ENCODE measurements at places on chromosomes 2 and 18.
A peak's percentile ranks its signal among the peaks of the same experiment; 100 is the strongest.

- no peak for DNase-seq
These were observed 204.4 kb downstream of the SPP2 start for GRCh38 chr2:234254783-234255521.

- no peak for DNase-seq
These were observed 44.9 kb downstream of the MYO3B start for GRCh38 chr2:170222842-170223241.

DNA sequence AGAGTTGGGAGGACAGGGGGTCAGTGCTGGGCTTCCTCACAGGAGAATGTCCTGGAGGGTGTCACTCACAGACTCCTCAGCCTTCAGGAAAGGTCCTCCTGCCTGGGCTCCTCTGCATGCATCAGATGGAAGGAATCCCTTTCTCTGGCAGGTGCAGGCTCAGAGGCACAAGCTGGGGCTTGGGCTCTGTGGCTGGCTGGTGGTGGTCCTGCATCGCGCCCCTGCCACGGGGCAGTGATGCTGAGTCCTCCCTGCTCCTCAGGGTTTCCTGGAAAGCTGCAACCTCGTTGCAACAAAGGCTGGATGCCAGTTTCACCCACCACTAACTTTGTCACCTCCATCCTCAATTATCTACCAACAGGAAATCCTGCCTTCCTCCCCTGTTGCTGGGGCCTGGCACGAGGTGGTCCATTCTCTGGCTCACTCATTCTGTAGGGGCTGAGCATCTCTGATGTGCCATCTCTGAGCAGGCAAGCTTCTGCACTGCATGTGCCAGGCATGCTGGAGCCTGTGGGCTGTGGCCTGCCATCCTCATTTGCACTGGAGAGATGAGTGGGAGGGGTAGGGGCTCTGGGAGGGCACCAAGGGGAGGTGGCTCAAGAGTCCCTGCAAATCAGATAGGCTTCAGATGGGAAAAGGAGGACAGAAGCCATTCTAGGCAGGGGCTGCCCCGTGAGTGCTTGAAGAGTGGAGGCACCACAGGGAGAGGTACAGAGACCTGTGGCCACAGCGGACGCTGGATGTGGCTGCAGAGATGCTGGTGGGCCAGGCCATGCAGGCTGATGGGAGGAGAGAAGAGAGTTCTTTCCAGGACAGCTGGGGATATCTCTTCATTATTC is 272.6 kb upstream of the HS6ST1 start:
- no peak for DNase-seq

- no peak for DNase-seq
These were observed 1289.2 kb downstream of the DSC3 start for GRCh38 chr18:29753379-29753778.

- DNase-seq, result no peak
These were observed 351.5 kb downstream of the TXNL1 start for GRCh38 chr18:56286775-56287325.

- DNase-seq, result no peak
These were observed 111.2 kb upstream of the CD226 start for GRCh38 chr18:70058916-70059315.

DNA sequence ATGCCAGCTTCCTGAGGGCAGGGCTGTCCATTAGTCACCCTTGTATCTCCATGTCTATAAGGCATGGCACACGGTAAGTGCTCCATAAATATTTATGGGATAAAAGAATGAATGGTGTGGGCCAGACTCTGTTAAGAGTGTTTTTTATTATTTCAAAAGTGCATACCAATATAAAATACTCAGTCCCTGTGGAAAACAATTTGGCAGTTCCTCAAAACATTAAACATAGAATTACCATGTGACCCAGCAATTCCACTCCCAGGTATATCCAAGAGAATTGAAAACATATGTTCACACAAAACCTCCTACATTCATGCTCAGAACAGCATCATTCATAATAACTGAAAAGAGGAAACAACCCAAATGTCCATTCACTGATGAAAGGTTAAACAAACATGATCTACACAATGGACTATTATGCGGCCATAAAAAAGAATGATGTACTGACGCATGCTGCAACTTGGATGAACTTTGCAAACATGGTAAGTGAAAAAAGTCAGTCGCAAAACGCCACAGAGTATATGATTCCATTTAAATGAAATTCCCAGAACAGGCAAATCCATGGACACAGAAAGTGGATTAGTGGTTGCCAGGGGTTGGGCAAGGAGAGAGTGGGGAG is 69.1 kb upstream of the TCF7L1 start:
- DNase-seq, result no peak

GRCh38 chr2:174341293-174341994 is 6.7 kb downstream of the SP9 start:
- peak; percentile 85 for DNase-seq

DNA sequence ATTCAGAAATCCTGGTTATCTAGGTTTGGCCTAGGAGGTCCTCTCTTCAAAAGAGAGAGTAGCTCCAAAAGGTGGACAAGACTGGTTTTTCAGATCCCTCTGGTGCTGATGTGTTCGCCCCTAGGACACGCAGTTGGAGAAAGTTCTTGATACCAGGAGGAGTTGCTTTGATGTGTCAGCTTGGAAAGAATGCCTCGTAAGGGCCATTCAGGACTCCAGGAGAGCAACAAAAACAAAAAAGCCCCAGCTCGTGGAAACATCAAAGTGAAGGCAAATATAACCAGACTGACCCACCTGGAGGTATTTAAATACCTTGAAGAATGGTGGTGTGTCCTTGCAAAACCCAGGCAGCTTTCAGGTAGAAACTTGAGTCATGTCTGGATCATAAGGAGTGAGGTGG is 12.5 kb upstream of the LBH start:
- DNase-seq, result no peak

DNA sequence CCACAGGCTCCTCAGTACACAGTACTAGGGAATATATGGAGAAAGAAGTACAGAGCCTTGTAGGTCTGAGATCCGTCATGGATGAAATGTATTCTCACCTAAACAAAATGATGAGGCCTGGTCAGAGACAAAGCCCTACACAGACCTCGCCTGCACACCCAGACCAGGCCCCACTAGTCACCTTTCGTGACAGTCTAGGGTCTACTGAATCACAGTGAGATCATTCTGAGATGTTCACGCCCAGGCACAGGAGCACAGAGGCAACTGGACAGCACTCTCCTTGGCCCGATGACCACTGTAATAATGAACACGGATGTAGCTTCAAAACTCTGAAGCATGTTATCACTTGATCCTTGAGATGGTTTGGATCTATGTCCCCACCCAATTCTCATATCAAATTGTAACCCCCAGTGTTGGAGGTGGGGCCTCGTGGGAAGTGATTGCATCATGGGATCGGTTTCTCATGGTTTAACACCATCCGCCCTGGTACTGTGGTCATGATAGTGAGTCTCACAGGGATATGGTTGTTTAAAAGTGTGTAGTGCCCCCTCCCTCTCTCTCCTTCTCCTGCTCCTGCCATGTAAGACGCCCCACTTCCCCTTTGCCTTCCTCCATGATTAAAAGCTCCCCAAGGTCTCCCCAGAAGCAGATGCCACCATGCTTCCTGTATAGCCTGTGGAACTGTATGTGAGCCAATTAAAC is 15.1 kb downstream of the DOCK10 start:
- no peak for DNase-seq

DNA sequence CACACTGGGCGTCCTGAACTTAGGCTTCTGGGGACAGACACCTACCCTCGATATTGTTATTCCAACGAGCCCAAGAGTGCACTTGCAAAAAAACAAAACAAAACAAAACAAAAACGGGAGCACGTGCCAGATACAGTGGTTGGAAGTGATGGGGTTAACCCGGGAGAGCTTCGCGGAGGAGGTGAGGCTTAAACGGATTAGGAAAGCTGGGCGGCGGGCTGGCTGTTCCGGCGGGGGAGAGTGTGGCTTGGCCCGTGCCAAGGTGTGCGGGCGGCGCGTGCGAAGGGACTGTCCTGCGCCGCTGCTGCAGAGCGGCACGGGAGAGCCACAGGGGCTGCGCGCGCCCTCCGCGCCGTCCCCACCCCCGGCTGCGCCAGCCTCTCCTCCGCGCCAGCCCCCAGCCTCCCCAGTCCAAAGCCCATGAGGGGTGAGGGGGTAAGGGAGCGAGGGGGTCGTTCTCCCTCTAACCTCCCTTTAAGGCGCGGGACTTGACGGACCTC is 1.5 kb upstream of the SLC30A3 start:
- DNase-seq, result no peak

GRCh38 chr2:167784084-167784425 is 463.3 kb downstream of the STK39 start:
- DNase-seq, result no peak

- no peak for DNase-seq
These were observed 421.6 kb upstream of the ID2 start for GRCh38 chr2:8260213-8260612.

All from hematopoietic multipotent progenitor cell treated with erythropoietin and hydrocortisone succinate and interleukin-3 and kit ligand, for 8 days (in vitro differentiated cells).